ENCODE measurements at places on chromosomes 2 and 18.

DNA sequence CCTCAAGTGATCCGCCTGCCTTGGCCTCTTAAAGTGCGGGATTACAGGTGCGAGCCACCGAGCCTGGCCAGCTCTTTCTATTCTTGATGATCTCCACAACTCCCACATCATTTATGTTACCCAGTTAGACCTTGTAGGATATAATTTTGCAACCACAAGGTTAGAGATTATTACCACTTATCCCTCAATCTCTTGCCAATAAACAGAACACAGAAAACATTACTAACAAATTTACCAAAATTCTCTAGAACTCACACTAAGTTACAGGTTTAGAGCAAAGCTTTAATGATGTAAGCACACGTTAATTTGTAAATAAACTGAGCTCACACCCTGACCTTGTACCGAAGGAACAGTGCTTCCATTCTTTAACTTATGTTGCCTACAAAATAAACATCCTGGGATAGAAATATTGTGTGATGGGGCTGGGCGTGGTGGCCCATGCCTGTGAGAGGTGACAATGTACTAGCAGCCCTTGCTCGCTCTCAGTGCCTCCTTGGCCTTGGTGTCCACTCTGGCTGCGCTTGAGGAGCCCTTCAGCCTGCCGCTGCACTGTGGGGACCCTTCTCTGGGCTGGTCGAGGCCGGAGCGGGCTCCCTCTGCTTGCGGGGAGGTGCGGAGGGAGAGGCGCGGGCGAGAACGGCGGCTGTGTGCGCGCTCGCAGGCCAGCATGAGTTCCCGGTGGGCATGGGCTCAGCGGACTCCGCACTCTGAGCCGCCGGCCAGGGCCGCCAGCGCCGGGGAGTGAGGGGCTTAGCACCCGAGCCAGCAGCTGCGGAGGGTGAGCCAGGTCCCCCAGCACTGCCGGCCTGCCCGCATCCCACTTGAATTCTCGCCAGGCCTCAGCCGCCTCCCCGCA, 42.1 kb upstream of the ITSN2 start:
- DNase-seq = no peak

GRCh38 chr2:158716921-158717320, 78.2 kb upstream of the DAPL1 start:
- DNase-seq = no peak

GRCh38 chr18:6751222-6751621, 21.7 kb downstream of the ARHGAP28 start:
- DNase-seq = no peak

- no peak for DNase-seq
These were observed 131.6 kb downstream of the GAREM1 start for GRCh38 chr18:32339045-32339444.

DNA sequence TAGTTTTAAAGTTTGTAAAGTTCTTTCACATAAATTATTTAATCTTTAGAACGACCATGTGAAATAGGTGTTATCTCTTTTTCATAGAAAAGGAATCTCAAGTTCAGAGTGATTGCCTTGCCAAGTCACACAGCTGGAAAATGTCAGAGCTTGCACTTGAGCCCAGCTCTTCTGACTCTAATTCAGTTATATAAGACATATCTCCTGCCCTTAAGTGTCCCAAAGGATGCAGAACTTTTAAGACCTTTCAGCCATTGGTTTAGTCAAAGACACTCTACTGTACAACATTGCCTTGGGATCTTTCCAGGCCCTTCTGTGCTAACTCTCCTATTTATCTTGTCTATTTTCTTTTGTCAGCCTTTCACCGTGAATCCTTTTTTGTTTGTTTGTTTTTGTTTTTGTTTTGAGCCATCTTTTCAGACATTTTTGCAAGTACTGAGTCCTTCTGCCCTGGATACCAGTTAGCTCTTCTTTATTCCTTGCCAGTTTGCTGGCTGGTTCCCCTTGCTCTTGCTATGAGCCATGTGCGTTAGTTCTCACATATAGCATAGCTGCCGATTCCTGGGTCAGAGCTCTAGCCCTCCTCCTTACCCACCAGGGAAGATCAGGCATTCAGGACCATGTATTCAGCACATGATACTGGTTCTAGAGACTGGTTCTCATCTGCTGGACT, 160.0 kb upstream of the MYO3B start:
- no peak for DNase-seq

GRCh38 chr2:233210843-233211547, 40.5 kb upstream of the ATG16L1 start:
- no peak for DNase-seq

- no peak for DNase-seq
These were observed 95.4 kb downstream of the AAK1 start for GRCh38 chr2:69547984-69548715.

DNA sequence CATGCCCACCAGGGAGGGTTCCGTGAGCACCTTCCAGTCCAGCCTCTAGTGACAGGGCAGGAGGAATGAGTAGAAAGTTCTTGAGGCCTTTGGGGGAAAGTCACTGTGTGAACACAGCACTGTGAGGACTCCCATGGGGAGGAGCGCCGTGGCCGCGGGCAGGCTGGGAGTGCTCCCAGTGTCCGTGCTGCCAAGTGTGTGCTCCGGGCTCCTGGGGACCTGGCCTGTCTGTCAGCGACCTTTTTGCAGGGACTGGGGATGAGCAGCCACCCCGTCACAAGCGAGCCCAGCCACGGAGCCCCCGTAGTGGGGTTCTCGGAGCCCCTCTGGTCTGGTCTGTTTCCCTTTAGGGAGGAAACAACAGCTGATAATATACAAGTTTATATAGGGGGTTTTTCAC, 36.8 kb downstream of the PDIA6 start:
- DNase-seq = no peak

GRCh38 chr2:213150315-213151097, 906 bp downstream of the IKZF2 start:
- DNase-seq = no peak

DNA sequence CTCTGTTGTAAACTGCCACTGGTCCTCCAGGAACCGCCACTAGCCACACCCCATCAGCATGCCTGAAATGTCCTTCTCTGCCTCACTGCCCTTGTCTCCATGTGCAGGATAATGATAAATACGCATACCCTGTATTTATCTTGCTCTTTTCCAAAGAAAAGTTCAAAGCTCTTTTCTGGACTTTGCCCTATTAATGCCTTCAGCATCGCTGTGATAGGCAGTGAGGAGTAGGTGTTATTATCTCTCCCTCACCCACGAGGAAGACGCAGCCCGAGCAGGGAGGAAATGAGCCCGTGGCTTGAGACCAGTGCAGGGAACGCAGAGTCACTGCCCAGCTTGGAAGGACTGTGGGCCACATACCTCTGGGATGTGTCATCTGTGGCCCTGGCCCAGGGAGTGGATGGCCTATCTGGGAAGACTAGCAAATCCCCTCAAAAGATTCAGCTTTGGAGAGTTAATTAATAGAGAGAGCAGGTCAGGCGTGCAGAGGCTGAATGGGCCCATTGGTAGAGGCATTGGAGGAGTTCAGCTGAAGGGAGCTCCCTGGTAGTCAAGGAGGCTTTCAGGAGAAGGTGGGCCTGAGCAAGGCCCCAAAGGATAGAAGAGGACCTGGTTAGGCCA, 39.5 kb upstream of the MCFD2 start:
- DNase-seq = no peak

GRCh38 chr2:149394864-149395263, 64.5 kb downstream of the LYPD6 start:
- DNase-seq = no peak

- peak; percentile 1 for DNase-seq
These were observed 335.8 kb downstream of the SMAD2 start for GRCh38 chr18:47594621-47595086.

DNA sequence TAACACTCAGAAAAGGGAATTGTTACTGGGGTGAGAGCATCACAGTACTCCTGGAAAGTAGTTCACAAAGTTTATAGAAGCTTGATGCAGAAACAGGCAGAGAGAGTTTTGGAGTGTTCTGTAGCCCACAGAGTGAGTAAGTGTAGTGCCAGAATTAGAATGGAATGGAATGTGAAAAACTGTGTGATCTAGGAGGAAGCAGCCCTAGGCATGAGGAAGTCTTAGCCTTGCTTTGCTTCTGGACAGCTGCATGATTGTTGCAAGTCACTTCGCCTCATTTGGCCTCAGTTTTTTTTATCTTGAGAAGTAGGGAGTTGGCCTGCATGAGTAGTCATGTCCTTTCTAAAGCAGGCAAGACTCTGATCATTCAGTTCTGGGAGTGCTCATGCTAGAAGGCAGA, 10.9 kb downstream of the SERPINB12 start:
- DNase-seq = no peak

DNA sequence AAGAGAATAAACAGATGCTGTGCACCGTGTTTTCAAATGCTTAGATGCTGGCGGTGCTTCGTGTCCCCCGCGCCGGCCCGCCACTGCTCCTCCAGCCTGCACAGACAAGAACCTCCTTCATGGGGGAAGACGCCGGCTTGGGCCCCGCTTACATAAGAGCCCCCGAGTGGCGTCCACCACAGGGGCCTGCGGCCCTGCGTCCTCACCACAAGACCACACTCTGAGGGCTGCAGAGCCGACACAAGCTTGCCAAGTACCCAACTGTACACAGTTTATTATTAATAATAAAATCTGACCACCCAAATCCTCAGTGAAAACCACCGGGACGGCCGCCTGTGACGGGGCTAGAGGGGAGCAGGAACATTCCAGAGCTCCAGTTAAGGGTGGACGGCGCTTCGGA, 232.2 kb downstream of the HDAC4 start:
- DNase-seq = no peak

DNA sequence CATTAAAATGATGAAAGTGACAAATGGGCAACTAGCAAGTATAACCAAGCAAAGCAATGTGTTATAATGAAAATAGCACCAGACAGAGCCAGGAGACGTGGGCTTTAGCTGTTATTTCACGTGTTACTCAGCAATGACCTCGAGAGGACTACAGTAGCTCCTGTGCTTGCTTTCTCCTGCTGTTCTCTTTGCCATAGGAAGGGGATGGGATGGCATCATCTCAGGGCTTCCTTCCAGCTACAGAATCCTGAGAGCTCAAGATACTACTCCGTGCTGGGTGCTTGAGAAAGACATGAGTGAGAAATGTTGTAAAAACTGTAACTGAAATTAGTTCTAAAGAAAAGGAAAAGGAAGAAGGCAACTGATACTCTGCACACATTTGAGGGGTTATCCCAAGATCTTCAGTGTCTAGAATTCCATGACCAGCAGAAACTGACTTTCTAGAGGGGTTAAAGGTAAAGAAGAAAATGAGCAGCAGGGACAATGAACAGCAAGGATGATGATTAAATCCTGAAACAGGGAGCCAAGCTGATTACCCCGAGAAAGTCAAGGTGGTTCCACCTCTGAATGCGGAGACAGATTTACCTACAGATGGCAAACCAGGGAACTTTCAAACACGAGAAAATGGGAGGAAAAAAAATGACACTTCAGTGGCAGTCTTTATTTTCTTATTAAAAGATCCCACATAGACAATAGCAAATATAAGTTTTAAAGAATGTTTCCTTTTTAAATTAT, 33.4 kb downstream of the GAREM1 start:
- DNase-seq = no peak

GRCh38 chr2:170185319-170185718, 7.4 kb downstream of the MYO3B start:
- DNase-seq = no peak

DNA sequence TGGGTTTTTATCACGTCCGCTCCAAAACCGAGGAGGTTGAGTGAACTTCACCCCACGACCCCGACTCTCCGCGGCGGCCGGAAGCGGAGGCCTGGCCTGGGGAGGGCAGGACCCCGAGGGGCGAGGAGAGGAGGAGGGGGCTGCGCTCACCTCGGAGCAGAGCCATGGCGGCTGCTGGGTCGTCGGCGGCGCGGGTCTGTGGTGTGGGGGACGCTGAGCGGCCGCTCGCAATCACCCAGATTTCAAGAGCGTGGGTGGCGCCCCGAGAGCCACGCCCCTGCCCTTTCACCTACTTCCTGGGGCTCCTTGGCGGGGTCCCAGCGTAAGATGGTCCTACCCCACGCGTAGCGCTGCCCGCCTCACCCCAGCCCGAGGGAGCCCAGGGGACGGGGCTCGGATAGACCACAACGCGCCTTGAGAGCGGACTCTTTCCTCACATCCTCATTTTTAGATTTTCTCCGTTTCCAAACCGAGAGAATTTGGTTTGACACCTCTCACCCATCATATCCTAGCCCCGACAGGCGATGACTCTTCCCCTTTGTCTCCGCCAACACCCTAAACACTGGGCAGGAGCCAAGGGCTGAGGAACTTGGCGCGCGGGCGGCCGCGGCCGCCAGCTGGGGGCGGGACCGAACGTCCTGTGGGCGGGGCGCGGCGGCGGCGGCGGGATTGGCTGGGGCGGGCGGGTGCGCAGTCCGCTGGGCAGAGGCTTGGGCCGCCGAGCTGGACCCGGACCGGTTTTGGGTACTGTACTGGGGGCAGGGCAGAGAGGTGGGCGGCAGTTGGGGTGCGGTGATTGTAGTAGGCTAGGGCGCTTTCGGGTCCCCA, at the start of gene ACAA2:
Gene ACAA2, minus strand, starts transcription at position 215 of the 828 bp plus-strand sequence. Its CDS starts 49 bp downstream, at position 166.
- DNase-seq = peak; percentile 39

- DNase-seq = no peak
These were observed 16.3 kb downstream of the NRP2 start for GRCh38 chr2:205698286-205699268.

- DNase-seq = no peak
These were observed 104.9 kb upstream of the LHCGR start for GRCh38 chr2:48860380-48860779.

DNA sequence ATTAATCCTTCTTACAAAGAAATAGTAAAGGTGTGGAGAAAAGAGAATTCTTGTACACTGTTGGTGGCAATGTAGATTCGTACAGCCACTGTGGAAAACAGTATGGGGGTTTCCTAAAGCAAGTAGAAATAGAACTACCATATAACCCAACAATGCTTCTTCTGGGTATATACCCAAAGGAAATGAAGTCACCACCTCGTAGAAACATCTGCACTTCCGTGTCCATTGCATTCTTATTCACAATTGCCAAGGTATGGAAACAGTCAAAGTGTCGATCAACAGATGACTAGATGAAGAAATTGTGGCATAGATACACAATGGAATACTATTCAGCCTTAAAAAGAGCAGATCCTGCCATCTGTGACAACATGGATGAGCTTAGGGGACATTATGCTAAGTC, 93.4 kb upstream of the TGIF1 start:
- DNase-seq = no peak

DNA sequence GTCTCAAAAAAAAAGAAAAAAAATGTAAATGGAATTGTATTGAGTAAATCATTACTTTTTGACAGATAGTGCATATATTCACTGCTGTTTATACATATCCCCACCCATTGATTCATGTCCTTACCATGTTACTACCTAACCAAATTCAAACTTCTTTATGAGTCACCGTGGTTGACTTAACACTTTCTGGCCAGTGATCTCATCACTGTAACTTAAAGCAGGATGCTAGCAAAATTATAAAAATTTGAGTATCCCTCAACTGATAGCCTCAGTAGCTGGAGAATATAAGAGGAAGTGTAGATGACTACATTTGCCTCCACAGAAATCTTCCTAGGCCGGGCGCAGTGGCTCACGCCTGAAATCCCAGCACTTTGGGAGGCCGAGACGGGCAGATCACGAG, 13.4 kb downstream of the CNOT9 start:
- no peak for DNase-seq

GRCh38 chr2:120886534-120887319, 151.1 kb downstream of the GLI2 start:
- no peak for DNase-seq

- DNase-seq = no peak
These were observed 38.7 kb downstream of the MSTN start for GRCh38 chr2:190023860-190024259.

Measured in caudate nucleus (tissue), 63 donors.